Ureter (tissue), 1 donor: ENCODE measurements at places on chromosomes 3 and 15. TPM values are rescaled to one million over a fixed set of nuclear protein-coding genes. Genes with fewer than 3 reads are reported as not detected.

Gene NEK10
- 9.4 TPM for total RNA-seq

Gene SLC28A2
- total RNA-seq: not detected

Gene MCTP2
- 50.7 TPM for total RNA-seq

Gene SLC38A3
- 0.34 TPM for total RNA-seq

Gene FGF12
- total RNA-seq: 3.2 TPM

Gene RGMA
- total RNA-seq: 6.4 TPM

GRCh38 chr3:144394032-144394431, 422.4 kb downstream of the DIPK2A start:
- no peak for DNase-seq

DNA sequence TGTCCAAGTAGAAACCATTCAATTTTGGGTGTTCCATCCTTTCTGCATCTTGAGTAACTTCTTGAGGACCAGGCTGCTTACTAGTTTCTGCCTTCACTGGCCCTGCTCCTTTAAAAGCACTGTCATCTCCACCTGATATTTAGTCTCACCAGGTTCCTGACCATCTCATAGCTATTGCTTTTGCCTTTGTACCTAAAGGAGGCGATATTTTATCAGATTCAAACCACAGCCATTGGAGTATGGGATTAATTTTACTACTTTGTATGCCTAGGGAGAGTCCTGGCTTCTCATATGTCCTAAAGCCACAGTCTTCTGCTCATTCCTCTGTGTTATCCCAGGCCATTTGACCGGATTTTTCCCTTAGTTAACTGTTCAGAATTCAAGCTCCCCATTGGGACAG, 51.8 kb upstream of the RFX7 start:
- DNase-seq: no peak

DNA sequence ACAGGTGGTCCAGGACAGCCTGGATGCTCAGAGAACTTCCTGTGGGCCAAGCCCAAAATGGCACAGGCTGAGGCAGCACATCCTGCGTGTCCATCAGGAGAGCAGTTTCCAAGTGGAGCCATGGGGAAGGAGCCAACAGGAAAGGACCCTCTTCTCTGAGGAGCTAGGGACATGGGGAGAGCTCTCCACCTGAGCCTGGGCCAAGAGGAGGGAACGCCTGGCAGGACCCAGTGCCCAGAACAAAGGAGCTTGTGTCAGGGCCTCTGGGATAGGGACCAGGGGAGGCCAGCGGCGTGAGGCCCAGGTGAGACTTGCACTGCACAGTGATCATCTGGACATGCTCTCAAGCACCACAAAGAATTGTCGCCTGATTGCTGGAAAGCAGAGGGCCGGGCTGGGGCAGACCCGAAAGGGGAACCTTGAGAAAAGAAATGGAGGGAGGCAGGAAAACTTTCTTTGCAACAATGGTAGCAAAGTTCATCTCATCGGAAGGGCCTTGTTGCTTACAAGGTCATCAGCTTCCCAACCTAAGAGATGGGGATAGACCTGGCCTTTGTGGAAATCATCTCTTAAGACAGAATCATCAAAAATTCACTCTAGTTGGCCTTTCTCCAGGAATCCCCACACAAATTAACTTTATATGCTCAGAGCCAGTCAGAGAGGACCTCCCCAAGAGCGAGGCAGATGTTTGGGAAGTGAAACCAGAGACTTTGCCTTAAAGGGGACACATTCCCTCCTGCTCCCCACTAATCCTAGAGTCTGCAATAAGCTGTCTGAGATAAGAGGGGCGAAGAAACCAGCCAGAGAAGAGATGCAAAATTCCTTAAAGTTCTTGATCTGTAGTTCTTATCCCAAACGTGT, 47.7 kb upstream of the HES1 start:
- no peak for DNase-seq

GRCh38 chr3:13532085-13532484, 16.8 kb upstream of the FBLN2 start:
- DNase-seq: no peak

- DNase-seq: no peak
Observed at GRCh38 chr15:38243278-38244055, 9.2 kb upstream of the SPRED1 start.

- no peak for DNase-seq
Observed at GRCh38 chr15:60275624-60276023, 122.2 kb downstream of the ANXA2 start.
